Fibroblast of the aortic adventitia (primary cell): ENCODE measurements at places on chromosomes 7 and 10.

DNA sequence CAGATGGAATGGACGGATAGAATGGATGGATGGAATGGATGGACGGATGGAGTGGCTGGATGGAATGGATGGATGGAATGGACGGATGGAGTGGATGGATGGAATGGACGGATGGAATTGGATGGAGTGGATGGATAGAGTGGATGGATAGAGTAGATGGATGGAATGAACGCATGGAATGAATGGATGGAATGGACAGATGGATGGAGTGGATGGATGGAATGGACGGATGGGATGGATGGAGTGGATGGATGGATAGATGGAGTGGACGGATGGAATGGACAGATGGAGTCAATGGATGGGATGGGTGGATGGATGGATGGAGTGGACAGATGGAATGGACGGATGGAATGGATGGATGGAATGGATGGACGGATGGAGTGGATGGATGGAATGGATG lies 259.7 kb upstream of the C7orf33 start:
- DNase-seq = no peak

DNA sequence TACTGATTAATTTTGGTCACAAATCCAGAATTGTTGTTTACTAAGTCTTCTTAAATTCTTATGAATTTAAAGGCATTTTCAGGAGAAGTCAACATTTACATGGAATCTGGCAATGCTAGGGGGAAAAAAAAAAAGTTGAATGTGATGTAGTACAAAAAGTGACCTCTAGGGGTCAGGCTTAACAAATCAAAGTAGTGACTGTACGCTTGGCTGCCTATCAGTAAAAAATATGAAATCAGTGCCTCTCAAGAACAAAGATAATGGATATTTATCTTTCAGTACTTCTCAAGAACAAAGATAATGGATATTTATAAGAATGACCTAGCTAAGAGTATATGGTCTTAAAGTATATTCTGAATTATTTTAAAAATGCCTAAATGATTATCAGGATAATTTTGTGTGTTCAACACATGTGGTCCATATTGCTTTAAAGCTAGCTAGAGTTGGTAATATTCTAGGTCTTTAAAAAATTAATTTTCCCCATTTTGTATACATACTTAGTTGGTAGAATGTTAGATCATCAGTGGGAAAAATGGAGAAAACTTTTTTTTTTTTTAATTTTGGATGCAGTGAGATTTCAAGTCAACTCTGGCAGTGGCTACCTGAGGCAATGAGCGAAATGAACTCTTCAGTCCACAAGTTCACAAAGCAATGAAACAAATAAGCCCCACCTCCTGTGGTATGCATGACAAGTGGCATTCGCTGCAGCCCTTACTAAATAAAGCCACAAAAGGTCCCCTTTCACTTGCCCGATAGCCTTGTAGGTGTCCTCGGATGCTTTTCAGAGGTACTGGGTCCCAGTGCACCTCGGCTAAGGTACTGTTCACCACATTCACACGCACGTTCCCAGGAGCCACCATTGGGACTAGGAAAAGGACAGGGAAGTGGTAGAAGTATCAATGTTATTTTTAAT lies 51.2 kb upstream of the LAMB4 start:
- peak; percentile 86 for DNase-seq

- DNase-seq = no peak
Observed at GRCh38 chr7:103660455-103661371, 214.7 kb upstream of the SLC26A5 start.

DNA sequence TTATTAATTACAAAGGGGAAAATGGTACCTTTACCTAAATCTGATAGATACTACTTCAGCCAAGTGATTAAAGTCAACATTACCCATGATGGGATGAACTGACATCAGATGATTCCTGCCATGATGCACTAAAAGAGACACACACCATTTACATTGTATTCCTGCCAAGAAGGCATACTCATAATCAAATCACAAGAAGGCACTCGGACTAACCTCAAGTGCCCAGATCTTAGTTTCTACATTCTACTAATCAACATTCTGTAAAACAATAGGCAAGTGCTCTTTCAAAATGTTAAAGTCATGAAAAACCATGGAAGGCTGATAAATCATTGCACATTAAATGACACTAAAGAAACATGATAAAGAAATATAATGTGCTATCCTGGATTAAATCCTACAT lies 44.4 kb downstream of the SLC35G1 start:
- no peak for DNase-seq

DNA sequence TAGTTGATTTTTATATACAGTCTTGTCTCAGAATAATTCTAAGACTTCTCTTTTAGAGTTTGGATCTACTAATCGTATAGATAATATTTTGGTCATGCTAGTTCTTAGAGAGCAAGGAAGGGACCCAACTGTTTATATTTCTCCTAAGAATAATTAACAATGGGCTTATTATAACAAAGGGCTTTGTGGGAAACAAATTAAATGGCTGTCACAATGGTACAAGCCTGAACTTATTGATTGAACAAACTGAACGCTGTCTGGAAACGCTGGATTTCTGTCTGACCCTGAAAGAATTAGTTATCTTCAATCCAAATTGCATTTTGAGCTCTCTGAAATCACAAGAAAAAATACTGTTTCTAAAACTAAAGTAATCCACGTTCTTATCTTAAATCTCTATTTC lies 56.8 kb downstream of the CSTF2T start:
- DNase-seq = no peak

DNA sequence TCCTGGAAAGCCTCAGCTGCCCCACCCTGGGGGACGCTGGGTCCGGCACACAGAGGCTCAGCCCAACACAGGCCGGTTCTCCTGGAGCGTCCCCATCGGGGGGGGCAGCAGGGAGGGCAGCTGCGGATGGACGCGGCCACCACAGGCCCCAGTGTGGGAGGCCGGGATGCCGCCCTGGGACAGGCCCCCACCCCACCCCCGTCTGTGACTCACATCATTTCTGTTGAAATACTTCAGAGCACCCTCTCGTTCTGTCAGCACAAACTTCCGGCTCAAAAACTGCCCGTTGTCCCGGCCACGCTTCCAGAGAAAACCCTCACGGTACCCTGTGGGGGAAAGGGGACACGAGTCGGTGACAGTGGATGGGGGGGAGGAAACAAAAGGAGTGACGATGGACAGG lies 28.5 kb downstream of the GET4 start:
- DNase-seq = peak; percentile 64

DNA sequence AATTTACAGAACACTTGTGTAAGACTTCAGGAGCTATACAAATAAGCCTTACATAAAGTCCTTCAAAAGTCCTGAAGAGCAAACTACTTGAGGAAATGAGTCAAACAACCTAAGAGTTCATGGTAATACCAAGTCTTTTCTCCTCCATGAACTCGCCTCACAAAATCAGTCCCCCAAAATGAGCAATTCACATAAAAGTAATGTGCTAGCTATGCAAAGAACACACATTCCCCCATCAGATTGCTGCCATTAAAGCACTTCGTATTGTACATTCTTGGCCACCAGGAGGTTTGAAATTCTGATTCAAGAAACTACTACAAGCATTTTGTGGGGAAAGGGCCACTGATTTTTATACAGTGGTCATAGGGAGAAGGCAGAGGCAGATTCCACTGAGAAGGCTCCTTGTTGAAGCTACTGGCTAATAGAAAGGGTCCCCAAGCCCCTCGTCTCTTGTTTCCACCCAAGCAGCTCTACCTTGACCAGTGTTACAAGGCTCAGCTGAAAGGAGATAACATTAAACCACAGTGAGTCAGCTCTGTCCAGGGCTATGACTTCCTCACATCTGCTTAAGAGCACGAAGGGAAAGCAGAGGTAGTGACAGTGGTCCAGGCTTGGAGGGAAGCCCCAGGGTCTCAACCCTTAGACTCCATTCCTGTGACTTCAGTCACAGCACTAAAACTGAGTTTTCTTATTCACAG lies 115.2 kb upstream of the CDK1 start:
- DNase-seq = peak; percentile 27

GRCh38 chr10:115503546-115503945 lies 410.4 kb downstream of the ATRNL1 start:
- no peak for DNase-seq

GRCh38 chr7:78176171-78176570 lies 377.6 kb downstream of the PHTF2 start:
- peak; percentile 87 for DNase-seq

DNA sequence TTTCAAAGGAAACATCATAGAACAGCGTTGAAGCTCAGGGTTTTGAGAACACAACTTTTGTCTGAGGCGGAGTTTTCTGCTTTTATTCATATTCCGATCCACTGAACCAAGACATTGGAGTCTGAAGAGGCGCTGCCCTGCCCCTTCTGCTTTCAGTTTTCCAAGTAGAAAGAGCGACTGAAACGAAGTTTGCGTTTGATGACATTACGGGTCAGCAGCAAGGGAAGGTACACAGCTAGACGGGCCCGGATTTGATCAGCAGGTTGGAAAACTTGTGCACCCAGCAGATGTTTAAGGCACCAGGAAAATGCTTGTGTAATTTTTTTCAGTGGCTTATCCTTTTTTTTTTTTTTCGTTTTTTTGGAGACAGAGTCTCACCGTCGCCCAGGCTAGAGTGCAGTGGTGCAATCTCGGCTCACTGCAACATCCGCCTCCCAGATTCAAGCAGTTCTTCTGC lies 720 bp downstream of the SUN1 start:
- DNase-seq = no peak

DNA sequence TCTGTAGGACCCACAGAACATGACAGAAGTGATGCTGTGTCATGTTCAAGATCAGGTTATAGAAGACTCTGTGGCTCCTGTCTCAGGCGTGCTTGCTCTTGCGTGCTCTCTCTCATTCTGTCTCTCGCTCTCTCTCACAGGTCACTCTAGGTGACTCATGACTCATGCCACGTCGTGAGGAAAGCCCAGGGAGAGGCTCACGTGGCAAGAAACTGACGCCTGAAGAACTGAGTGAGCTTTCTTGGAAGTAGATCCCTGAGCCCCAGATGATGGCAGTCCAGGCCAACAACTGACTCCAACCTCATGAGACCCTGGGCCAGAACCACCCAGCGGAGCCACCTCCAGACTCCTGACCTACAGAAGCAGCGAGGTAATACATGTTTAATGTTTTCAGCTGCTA lies 103.3 kb downstream of the DNMBP start:
- peak; percentile 97 for DNase-seq

DNA sequence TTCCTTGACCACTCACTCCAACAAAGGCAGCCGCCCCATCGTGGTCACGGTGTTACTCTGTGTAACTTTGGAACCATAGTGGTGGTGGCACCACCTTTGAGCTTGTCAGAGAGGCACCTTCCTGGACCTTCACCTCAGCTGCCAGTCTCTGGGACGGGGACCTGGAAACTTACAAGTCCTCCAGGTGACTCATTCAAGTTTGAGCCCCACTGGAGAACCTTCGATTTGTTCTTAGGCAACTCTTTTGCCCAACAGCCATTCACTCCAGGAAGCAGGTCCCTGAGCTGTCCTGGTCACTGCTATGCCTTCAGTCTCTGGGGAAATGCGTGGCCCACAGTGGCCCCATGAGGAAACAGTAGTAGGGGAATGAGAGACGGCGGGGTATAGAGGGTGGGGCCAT lies 17.2 kb downstream of the STX1A start:
- no peak for DNase-seq

GRCh38 chr10:33229252-33229948 lies 105.1 kb downstream of the NRP1 start:
- DNase-seq = peak; percentile 61

DNA sequence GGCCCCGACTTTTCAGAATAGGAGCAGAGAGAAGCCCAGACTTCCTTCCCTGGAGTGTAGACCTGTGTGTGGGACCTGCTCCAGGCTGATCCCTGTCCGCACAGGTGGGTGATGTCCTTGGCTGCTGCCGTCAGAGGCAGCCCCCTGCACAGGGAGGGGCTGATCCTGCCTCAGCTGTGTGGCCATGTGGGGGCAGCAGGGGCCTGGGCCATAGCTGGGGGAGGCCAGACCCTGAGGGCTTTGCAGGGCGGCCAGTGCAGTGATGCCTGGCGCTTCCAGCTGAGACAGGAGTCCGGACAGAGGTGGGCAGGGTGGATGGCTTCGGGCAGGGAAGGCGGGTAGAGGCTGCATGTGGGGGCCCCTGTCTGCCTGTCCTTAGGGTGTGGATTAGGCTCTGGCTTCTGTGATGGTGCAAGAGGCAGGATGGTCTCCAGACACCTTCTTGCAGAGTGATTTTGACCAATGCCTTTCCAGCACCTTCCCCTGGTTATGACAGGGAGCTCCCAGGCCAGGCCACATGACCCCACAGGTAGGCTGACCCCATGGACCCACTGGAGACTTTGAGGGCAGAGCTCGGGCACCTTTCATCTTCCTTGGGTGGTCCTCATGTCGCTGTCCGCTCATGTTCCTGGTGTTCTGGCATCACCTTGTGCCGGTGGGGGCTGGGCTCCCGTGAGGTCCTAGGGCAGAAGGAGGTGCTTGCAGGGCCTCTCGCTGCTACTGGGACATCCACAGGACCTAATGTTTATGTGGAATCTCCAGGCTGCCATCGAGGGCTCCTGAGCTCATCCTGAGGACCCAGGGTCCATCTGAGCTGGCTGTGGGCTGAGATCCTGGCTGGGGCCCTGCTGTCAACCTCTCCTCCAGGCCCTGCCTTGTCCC lies 141.5 kb downstream of the ADCY1 start:
- no peak for DNase-seq

DNA sequence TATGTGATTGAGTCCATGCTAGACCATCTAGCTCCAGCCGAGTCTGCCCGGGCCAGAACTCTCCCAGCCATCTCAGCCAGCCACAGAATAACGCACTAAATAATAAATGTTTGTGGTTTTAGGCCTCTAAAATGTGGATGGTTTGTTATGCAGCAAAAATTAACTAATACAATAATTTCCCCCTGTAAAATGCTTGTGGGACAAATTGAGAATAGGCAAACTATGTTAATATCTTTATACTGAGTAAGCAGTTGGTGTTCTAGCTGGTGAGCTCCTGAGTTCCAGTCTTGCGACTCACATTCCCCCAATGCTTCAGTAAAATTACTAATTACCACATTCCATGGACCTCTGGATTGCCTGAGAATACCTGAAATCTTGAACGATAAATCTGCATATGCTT lies 316.8 kb upstream of the NFE2L3 start:
- peak; percentile 33 for DNase-seq

GRCh38 chr10:46248651-46249146 lies 38.1 kb upstream of the ANTXRL start:
- DNase-seq = no peak

GRCh38 chr7:55056068-55056467 lies 37.3 kb downstream of the EGFR start:
- DNase-seq = no peak

GRCh38 chr7:22113041-22113440 lies 167.3 kb upstream of the CDCA7L start:
- DNase-seq = no peak

- peak; percentile 75 for DNase-seq
Observed at GRCh38 chr7:17301471-17302456, 3.3 kb downstream of the AHR start.

DNA sequence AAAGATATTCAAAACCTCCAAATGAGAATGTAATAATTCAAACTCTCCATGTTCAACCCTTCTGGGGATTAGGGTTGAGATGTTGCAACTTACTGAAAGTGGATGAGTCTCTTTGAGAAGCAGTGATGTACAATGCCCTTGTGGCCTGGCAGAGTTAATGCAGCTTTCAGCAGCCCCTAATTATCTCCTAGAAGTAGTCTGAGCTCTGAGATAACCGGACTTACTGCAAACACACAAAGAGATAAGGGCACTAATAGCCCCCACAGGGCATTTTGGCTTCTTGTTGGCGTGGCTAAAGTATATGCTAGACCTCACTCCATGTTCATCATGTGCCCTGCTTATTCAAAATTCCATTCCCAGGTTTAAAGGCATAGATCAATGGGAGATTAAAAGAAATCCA lies 404.7 kb downstream of the NEBL start:
- no peak for DNase-seq
